ENCODE measurements at places on chromosomes 2 and 18.

GRCh38 chr18:500632-501405, at the start of gene COLEC12:
Gene COLEC12, minus strand, starts transcription at chr18:500701. Its CDS starts 187 bp downstream, at chr18:500514.
- no peak for DNase-seq

GRCh38 chr2:63701406-63701805, 112.6 kb downstream of the MDH1 start:
- DNase-seq, result no peak

- no peak for DNase-seq
Measured at GRCh38 chr2:28801726-28802125, 8.9 kb upstream of the SPDYA start.

GRCh38 chr2:123532994-123533393, 492.1 kb upstream of the CNTNAP5 start:
- no peak for DNase-seq

DNA sequence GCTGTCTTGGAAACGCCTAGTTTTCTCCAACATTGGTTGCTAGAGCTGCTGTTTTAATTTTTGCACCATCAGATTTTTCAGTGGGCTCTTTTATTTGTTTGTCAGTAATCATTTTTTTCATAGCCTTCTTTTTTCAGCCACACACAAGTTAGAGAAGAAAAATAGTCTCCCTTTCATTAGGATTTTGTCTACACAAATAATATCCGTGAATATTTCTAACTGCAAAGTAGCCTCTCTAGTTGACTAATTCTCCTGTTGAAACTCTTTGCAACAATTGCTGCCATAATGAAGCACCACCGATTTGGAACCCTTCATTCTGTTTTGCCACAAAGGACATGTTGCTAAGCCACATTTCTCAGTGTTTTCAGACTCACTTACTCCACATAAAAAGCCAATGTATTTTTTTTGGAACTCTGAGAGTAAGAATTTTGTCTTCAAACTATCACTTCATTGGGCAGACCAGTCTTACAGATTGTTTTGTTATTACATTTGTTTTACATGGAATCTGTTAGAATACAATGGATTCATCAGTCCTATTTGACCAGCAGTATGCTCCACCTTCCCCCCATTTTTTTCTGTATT, 9.6 kb downstream of the KCNJ3 start:
- DNase-seq, result no peak

DNA sequence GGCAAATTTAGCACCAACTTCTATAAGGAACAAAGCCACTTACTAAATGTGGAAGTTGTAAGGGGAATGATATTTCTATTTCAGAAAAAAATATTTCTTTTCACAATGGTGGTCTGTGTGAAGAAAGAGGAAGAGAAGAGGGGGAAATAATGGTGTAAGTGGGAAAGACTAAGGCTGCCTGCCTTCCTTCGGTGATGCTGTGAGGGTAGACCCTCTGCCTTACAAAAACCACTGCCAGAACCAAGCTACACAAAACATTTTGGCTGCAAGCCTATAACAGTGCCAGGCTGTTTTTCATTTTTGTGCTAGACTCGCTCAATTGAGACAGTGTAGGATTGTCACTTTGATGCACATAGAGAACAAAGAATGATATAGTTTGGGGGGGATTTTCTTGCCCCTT, 286.6 kb downstream of the ZEB2 start:
- DNase-seq, result no peak

GRCh38 chr18:74856928-74857327, 259.3 kb downstream of the ZNF407 start:
- no peak for DNase-seq

GRCh38 chr2:161045726-161046125, 114.5 kb upstream of the TANK start:
- no peak for DNase-seq

- DNase-seq, result no peak
Measured at GRCh38 chr2:55763721-55764120, 70.1 kb upstream of the PNPT1 start.

DNA sequence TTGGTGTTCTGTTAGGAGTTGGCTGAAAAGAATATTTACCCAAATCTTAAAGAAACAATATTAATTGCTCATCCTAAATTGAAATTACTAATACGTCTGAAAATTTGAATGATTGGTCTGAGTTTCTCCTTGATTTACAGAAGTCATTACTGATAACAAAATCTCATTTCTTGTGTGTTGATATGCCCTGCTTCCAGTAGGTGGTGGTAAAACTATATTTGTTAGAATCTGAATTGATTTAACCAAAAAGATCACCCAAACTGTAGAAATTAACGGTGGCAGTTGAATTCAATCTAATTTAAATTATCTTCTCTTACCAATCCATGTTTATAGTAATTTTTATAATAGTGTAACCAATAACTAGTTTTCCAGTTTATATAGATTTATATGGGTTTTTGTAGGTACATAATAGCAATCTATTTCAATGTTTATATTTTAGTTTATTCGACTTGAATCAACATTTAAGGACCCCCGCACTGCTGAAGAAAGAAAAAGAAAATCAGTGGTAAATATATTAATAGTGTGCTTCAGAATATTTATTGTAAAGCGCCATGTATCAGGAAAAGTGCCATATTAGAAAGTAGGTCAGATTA, 38.3 kb downstream of the PAPOLG start:
- DNase-seq, result peak; percentile 43

DNA sequence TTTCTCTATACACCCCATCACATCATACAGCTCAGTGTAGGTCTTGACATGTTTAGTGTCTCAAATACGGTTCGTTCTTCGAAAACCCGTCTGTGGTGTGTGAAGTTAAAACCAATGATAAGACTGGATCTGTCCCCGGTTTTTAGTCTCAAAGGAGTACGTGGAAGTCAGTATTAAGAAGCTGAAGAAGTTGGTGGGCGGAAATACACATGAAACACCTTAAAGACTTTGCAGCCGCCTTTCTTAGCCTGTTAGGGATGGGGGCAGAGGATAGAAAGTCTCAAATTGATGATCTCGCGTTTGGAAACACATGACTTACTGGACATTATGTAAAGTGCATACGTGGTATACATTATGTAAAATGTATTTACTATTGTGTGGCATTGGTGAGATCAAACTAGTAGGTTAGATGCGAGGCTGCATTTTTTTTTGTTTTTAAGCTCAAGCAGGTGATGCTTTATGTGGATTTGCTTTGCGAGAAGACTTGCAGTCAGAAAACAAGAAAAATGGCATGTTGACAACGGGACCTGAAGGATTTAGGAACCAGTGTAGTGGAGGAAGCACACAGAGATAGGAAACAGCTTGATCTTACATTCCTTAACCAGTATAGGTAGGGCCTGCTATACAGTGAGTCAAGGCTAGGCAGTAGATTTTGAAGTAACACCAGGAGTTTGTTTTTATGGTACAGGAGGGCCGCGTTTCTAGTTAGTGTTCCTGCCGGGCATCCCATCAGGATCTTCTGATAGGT, 1.2 kb downstream of the CNOT11 start:
- DNase-seq, result peak; percentile 33

- DNase-seq, result peak; percentile 12
Measured at GRCh38 chr18:46155641-46156051, 51.5 kb downstream of the HAUS1 start.

DNA sequence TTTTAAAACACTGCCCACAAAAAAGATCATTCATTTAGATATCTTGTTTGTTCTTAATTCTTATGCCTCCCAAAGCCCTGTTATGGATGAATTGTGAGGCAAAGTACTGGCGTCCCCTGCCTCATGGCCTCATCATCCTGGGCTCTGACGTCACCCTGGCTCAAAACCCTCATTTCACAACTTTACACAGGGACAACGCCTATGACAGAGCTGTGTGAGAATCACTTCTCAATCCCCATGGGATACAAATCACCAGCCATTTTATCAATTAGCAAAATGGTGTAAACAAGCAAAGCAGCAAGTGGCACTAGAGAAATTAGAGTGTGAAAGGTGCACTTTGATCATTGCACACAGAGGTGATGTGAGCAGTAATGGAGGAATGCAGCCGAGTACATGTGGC, 16.6 kb downstream of the FHOD3 start:
- DNase-seq, result peak; percentile 35

Measured in GM12865 (cell line).